Bronchial epithelial cell (primary cell): ENCODE measurements at places on chromosomes 13 and 19.

DNA sequence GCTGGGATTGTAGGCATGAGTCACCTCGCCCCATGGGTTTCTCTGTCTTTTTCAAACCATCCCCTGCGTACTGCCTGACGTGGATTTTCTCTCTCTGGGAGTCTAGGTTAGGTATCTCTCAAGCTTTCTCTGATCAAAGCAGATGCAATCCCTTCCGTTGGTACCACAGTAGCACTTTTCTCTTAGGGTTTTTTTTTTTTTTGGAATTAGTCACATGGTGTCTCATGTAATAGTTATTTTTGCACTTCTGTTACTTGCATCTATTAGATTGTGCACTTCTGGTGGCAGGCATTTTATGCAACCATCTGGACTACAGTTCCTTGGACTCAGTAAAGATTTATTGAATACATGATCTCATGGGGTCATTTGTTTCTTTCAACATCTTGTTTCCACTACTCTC, 72.1 kb downstream of the GPC6 start:
- DNase-seq: no peak

- DNase-seq: no peak
These were observed 5.3 kb upstream of the DPRX start for GRCh38 chr19:53626486-53626885.

DNA sequence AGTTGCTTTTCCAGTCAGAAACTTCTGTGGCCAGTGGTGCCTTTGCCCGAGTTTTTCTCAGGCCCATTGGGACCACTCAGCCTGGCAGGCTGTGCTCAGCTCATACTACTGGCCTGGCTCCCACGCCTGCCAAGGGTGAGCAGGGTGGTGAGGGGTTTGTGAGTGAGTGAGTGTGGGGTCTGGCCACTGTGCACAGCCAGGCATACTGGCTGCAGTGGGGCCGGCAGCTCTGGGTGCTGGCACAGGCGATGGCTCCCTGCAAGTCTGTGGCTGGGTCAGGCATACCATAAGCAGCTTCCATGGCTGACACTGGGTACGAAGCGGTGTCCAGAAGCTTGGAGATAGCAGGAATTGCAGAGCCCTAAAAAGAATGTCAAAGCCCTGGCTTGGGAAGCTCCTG, 161.0 kb downstream of the SLITRK6 start:
- no peak for DNase-seq

GRCh38 chr13:20828539-20829364, 55.0 kb upstream of the EEF1AKMT1 start:
- peak; percentile 55 for DNase-seq

GRCh38 chr19:41862445-41862986, 2.5 kb downstream of the RPS19 start:
- DNase-seq: no peak

- no peak for DNase-seq
These were observed 4.0 kb downstream of the MRPL54 start for GRCh38 chr19:3766520-3766919.

- no peak for DNase-seq
These were observed 2.1 kb upstream of the MISP3 start for GRCh38 chr19:14070268-14071050.

DNA sequence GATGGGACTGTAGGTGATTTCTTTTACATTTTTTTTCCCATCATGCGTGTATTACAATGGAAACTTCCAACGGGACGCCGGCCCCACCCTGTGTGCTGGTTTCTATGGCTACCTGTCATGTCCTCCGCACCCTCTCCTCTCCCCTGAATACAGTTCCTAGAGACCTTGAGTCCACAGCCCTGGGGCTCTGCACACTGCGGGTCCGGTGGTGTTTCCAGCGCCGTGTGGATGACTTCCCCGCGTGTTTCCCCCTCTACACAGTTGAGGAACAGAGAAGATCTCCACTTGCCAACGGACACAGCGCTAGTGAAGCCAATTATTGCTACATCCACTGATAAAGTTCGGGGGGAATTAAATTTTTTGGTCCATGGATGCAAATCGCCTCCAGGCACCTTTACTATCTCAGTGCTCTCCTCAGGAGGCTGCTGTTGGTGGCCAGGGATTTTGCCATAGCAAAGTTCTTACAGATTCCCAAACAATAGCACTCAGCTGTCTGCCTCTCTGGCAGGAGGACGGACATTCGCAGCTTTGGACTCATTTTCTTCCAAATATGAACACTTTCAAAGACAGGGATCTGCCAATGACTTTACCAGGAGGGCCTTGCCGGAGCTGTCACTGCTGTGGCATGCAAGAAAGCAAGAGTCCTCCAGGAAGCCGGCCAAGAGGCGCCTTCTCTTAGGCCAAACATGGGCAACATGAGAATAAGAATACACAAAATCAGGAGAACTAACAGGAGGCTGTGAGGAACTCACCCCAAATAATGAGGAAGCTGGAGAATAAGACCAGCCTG, 39.3 kb upstream of the GAS6 start:
- DNase-seq: no peak

- DNase-seq: peak; percentile 90
These were observed 533.0 kb downstream of the MYO16 start for GRCh38 chr13:109162248-109163036.

- DNase-seq: no peak
These were observed 86.6 kb downstream of the STK24 start for GRCh38 chr13:98490195-98490836.

DNA sequence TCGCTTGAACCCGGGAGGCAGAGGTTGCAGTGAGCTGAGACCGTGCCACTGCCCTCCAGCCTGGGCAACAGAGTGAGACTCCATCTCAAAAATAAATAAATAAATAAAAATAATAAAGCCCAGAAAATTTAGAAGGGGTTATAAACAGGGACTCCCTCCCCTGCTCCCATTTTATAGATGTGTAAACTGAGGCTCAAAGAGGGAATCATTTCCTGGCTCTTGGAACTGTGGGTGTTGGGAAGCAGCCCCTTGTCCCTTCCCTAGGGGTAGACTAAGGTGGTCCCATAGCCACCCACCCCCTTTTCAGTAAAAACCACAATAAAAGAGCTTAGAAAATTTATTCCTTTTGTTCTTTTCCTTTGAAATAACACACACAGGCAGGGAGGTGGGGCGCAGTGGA, 6.2 kb upstream of the SLC25A41 start:
- no peak for DNase-seq

DNA sequence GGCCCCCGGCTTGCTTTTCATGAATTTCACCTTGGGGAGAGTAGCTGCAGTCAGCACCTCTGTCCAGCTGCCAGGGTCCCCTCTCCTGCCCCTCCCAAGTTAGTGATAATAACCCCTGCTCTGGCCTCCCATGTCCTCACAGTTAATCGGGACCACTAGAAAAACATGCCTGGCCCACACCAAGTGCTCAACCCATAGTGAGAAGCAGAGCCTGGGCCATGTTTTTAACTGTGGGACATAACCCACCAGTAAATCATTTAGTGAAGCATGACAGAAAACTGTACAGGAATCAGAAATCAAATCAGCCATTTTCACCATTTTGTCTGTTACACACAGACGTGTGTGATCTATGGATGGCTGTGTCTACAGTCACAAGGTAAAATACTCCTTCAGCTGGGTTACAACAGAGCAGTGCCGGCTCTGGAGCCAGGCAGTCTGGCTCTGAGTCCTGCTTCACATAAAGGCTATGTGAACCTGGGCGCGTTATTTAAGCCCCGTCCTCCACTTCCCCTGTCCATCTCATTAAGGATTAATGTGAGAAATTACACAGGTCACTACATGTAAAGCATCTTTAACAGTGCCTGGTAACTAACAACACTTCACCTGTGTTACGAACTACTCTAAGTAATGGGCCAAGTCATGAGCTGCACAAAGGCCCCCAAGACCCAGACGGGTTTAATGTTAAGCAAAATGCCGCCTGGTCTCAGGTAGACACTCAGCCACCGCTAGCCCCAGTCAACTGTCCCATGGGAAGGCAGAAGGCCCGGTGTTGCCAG, 7.6 kb upstream of the ECH1 start:
- DNase-seq: peak; percentile 15

DNA sequence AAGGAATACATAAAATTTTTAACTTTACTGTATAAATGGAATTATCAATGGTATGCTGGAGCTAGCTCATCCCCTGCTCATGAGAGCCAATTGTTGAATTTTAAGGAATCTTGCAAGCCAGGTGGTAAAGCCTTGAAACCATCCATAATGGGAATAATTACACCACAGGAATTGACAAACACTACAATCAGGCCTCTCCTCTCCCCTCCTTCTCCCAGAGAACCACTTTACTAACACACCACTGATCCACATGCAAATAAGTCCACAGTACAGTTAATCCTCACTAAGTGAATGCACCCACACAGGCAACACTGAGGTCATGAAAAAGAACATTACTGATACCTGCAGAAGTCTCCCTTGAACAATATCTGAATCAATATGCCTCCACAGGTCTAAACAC, 140.5 kb downstream of the KLF12 start:
- no peak for DNase-seq

DNA sequence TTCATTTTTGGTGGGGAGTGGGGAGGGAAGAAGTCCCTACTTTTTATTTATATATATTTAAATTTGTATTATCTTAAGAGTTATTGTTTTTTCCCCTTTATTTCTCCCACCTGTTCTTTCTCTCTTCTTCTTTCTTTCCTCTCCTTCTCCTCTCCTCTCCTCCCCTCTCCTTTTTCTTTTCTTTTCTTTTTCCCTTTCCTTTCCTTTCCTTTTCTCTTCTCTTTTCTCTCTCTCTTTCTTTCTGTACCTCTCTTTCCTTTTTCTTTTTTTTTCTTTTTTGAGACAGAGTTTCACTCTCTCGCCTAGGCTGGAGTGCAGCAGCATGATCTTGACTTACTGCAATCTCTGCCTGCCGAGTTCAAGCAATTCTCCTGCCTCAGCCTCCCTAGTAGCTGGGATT, 1.9 kb downstream of the BCKDHA start:
- DNase-seq: no peak

DNA sequence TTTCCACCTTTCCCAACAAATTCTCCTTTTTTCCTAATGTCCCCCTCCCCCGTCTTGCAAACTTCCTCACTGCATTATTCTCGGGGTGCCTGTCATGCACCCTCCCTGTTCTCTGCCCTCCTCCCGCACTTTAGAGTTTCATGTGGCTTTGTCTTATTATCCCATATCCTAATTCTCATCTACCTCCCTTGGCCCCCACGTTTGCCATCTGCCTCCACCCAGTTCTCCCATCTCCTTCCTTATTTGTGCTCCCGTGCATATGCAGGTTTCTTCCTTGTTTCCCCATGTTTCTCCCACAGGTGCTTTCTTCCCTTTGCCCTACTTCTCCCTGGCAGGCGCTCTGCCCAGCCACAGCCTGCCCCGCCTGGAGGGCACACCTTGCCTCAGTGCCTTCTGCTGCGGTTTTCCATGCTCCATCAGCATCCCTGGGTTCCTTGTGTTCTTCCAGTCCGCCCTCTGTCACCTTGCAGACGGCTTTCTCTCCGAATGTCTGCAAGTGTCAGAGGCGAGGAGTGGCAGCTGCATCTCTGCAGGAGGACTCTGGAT, 1.5 kb downstream of the SPATA13 start:
- no peak for DNase-seq

- no peak for DNase-seq
These were observed 756.5 kb upstream of the KLHL1 start for GRCh38 chr13:70864731-70865130.

- peak; percentile 17 for DNase-seq
These were observed 281.2 kb upstream of the SLITRK6 start for GRCh38 chr13:86080340-86080995.

DNA sequence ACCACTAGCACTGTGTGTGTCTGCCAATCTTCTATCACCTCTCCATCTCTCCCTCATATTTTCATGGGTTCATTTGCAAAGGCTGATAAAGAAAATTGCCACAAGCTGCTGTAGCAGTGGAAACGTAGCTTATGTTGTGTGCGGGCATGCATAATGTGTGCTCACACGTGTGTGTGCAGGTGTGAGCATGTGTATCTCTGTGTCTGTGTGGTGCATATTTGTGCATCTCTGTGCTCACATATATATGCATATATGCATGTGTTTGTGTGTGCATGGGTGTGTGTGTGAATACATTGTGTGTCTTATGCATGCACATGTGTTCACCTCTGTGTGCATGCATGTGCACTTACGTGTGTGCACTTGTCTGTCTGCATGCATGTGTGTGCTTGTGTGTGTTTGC, 181.8 kb upstream of the UBL3 start:
- no peak for DNase-seq

DNA sequence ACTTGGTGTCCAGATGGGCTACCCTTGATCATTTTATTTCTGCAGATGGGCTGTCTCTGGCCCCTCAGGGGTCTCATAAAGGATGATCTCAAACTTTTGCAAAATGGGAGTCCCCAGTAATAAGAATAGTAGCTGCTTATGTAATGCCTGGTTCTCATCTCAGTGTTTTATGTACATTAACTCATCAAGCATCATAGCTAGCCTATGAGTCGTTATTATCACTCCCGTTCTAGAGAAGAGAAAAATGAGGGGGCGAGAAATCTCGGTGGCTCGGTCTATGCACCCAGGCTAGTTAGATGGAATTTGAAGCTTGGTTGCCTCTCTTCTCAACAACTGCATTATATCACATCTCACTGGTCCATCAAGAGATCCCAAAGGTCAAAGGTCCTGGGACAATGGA, 3.4 kb downstream of the CACNG6 start:
- peak; percentile 41 for DNase-seq

DNA sequence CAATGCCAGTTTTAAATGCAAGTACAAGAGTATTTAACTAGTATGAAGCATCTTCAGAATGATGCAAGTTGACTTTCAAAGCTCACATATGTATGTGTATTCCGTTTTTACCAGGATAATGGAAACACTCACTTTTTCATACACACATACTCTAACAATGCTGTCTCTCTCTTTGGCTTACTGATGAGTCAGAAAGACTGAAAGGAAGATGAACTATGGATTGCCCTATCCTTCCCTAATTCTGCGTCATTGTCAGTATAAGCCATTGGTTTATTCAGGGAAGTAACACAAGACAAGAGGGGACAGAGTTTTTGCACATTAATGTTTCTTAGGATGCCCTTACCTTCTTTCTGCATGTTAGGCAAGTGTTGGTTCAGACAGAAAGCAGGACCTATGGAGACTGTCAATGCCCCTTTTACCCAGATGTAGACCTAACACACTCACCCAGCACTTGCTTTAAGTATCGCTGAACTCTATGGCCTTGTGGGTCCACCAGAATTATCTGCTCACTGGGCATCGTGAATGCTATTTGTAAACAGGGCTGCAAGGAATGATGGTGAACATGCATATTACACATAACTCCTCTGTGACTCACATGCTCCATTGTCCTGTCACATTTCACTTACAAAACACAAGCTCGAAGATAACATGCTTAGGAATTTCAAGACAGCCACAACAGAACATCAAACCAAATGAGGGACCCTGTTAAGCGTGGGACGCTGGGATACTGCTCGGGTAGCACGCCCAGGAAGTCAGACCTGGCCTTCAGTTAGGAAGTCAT, 10.0 kb upstream of the OXGR1 start:
- peak; percentile 54 for DNase-seq

GRCh38 chr13:106471957-106472543, 63.4 kb downstream of the EFNB2 start:
- DNase-seq: peak; percentile 100

GRCh38 chr19:30634996-30635975, 263.1 kb downstream of the ZNF536 start:
- DNase-seq: no peak

DNA sequence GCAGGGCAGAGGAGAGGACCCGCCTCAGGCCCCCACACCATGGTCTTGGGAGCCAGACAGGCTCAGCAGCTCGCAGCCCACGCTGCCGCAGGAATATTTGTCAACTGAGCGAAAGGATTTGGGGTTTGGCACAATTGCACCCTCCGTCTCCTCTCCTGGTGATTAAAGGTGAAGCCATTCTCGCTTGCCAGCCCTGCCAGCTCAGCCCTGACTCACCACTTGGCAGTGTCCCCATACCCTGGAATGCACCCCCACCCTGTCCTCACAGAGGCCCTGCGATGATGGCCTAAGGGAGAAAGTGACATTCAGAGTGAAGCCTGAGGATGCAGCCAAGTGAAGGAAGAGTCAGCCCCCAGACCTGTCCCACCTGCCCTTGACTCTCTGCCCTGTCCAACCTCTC, 18.8 kb downstream of the CYTH2 start:
- peak; percentile 92 for DNase-seq
